ENCODE measurements at places on chromosomes 4 and X. TPM values are rescaled to one million over a fixed set of nuclear protein-coding genes. Genes with fewer than 3 reads are reported as not detected.

The CT45A3 gene
- not detected for total RNA-seq

The RPL34 gene
- 836 TPM for total RNA-seq

The GPR119 gene
- not detected for total RNA-seq

The ASB12 gene
- 0.14 TPM for total RNA-seq

The GPR82 gene
- 1.2 TPM for total RNA-seq

The C4orf50 gene
- total RNA-seq, result 0.06 TPM

The CTSO gene
- 24.9 TPM for total RNA-seq

DNA sequence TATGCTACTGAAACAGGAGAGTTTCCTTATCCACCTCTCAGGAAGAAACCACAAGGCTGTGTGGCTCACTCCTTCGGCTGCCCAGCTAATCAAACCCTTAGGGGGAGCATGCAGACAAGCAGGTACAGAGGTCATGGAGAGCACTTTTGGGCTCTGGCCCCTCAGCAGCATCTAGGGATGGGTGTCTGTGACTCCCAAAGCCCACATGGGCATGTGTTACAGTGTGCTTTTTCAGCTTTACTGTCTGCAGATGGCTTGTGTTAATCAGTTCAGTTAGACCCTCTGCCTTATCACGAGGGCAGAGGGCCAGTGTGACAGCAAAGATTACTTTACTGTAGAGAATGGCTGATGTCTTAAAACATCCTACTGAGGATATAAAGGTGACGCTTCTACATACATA, 447.4 kb downstream of the PCDH10 start:
- no peak for DNase-seq

DNA sequence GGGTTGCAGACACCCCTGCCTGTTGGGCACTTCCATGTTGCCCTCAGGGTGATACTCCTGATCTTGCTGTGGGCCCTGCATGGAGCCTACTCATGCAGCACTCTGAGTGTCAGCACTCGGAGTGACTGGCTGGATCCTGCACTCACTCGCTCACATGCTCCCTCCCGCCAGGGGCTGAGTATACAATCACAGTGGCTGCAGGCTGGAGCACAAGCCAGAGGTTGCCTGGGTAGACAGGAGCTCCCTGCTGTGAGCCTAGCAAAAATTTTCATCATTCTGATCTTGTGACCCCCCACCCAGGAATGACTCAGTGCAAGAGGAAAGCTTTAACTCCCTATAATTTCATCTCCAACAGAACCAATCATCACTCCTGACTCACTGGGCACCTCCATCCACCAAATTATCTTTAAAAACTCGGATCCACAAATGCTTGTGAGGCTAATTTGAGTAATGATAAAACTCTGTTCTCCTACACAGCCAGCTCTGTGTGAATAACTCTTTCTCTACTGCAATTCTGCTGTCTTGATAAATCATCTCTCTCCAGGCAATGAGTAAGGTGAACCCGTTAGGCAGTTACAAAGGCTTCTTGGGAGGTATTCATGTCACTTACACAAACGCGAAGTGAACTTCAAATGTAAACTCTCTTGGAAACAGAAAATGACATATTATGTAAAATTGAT, 1180.8 kb upstream of the PABPC4L start:
- no peak for DNase-seq

DNA sequence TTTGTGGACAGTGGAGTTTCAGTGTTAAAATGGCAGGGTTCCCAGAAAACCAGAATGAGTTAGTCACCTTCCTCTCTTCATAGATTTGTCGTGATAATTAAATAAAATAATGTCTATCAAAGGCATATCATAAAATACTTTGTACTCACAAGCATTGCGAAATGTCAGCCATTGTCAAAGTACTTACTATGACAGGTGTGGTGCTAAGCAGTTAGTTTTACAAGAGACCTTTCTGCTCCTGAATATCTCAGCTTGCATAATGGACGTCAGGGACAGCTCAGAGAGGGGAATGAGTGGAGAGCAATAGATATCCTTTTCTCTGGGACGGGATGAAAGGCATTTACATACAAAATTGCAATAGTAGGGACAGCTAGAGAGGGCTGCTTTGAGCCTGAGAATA, 560.9 kb downstream of the KCNIP4 start:
- DNase-seq, result no peak

GRCh38 chrX:134526399-134526798, 66.4 kb downstream of the HPRT1 start:
- DNase-seq, result no peak

- DNase-seq, result no peak
Observed at GRCh38 chr4:24722026-24722568, 73.3 kb upstream of the SOD3 start.

DNA sequence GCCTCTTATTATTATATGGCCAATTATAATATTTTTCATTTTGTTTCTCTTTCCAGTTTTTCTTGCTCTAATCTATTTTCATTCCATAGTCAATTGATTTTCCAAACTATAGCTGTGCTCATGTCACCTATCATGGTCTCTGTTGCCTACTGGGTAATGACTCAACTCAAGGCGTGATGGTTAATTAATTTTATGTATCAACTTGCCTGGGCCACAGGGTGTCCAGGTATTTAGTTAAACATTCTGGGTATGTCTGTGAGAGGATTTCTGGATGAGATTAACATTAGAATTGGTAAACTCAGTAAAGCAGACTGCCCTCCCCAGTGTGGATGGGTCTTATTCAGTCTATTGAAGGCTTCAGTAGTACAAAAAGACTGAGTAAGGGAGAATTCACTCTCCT, 9.9 kb downstream of the FHIP1A start:
- DNase-seq, result no peak

GRCh38 chr4:6633091-6633906, 7.2 kb upstream of the MRFAP1 start:
- DNase-seq, result no peak

DNA sequence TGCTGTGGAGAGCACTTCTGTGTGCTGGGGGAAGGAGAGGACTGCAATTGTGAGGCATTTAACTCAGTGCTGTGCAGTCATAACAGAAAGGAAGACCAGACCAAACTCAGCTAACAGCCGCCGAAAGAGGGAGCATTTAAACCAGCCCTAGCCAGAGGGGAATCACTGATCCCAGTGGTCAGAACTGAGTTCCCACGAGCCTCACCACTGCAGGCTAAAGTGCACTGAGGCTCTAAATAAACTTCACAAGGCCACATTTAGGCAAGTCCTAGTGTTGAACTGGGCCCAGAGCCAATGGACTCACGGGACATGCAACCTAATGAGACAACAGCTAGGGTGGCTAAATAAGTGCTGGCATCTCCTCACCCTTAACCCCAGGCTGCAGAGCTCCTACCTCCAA, 20.4 kb downstream of the IQCM start:
- DNase-seq, result no peak

DNA sequence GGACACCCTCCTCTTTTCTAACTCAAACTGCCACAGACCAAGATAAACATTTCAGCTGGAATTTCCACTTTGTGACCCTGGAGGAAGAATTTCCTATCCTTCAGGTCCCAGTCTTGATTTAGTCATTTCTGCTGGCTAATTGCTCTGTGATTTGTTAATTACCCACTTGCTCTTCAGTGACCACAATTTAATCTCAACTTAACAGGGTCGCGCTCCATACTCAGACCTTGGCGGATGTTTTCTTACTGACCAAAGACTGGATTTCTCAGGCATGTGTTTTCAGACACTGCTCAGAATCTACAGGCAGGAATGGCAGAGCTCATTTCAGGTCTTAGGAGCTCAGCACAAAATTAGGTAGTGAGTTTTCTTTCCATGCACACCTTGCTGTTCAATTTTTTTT, 188.9 kb downstream of the ASMT start:
- DNase-seq, result no peak

- no peak for DNase-seq
Observed at GRCh38 chr4:120850018-120850599, 72.4 kb downstream of the PRDM5 start.

- no peak for DNase-seq
Observed at GRCh38 chr4:36123906-36124305, 120.4 kb downstream of the ARAP2 start.

GRCh38 chr4:78971776-78972175, 32.5 kb upstream of the PAQR3 start:
- no peak for DNase-seq

- no peak for DNase-seq
Observed at GRCh38 chr4:124535003-124535402, 177.5 kb downstream of the ANKRD50 start.

DNA sequence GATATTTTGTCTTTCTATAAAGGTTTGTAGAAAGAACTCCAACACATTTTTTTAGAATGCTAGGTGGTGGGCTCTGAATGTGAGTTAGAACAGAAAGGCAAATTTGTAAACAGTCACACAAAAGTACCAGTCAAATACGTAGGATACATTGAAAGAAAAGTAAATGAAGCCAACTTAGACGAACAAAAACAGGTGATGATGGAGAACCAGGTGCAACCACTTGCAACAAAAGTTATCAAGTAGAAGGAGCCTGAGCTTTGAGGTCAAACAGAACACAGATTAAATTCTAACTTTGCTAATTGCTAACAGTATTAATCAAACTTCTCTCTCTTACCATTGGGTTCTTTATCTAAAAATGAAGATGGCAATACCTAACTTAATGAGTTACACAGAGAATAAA, 62.7 kb upstream of the DAPP1 start:
- no peak for DNase-seq

DNA sequence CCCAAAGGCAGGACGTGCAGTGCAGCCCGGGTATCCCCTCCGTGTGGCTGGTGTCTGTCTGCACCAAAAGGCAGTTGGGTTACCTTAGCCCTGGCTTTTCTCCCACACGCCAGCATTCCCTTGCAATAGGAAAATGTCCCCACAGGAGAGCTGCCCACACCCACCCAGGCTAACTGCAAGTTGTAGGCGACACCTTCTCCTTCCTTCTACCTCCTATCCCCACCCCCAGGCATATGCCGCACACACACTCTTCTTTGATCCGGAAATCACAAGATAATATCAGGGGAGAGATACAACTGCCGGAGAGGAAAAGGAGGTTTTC, 444 bp upstream of the APBB2 start:
- DNase-seq, result no peak

DNA sequence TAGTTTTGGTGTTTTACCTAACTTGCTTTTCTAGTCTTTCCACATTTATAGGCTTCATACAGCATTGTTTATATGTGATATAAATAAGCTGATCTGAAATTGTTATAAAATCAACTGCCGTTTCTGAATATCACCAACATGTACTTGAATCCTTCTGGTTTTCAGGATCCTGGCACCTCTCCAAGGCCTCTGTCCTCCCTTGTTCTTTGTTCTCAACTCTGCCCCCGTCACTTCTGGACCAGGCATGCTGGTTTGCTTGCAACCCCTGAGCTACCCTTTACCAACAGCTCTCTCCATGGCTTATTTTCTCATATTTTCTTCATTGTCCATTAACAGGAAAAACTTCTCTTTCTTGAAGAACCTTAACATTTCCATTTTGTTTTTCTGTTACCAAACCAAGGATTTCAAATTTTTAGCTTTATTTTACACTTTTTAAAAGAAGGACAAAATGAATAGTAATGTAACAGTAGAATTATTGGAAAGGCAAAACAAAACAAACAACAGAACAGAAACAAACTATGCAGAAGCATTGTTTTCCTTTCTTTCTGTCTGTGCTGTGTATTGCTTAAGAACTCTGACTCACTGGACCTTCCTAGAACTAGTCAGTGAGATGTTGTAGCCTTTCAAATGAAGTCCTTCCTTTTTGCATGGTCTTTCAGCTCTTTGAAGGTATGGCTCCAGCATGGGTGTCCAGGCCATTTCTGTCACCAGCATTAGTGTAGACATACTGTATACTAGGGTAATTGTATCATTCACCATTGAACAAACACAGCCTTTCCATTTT, 44.8 kb downstream of the BANK1 start:
- DNase-seq, result no peak

Data from mucosa of gallbladder (tissue), 1 donor.